ENCODE measurements at places on chromosomes 5 and 9.

- no peak for DNase-seq
Measured at GRCh38 chr5:80491296-80491695, 3.4 kb downstream of the FAM151B start.

- no peak for DNase-seq
Measured at GRCh38 chr5:41193456-41194205, 19.7 kb downstream of the C6 start.

GRCh38 chr9:124747065-124747464 lies 24.0 kb downstream of the NR6A1 start:
- no peak for DNase-seq

- no peak for DNase-seq
Measured at GRCh38 chr9:90001747-90002146, 396.9 kb downstream of the GADD45G start.

DNA sequence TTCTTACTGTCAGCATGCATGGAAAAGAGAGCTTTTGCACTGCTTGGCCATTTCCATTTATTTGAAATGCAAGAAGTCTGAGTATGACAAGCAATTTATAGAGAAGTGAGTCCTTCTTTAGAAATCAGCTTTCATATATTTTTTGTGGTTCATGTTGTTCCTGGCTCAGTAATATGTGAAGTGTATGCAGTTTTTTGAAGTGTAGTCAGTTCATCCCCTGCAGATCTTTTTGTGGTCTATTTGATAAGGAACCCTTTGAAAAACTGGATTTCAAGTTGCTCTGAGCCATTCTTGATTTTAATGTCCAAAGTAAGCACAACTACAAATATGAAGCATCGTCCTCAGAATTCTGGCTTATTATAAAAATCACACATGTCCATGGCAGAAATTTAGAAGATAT lies 294.1 kb upstream of the SMC2 start:
- DNase-seq, result no peak

GRCh38 chr9:36559036-36559695 lies 13.5 kb upstream of the MELK start:
- DNase-seq, result no peak

- DNase-seq, result no peak
Measured at GRCh38 chr5:126138281-126138931, 284.8 kb upstream of the GRAMD2B start.

- no peak for DNase-seq
Measured at GRCh38 chr5:14226554-14226953, 83.4 kb downstream of the TRIO start.

GRCh38 chr5:54794135-54794975 lies 191.0 kb downstream of the ESM1 start:
- no peak for DNase-seq

GRCh38 chr5:56270058-56270457 lies 36.9 kb upstream of the ANKRD55 start:
- DNase-seq, result no peak

DNA sequence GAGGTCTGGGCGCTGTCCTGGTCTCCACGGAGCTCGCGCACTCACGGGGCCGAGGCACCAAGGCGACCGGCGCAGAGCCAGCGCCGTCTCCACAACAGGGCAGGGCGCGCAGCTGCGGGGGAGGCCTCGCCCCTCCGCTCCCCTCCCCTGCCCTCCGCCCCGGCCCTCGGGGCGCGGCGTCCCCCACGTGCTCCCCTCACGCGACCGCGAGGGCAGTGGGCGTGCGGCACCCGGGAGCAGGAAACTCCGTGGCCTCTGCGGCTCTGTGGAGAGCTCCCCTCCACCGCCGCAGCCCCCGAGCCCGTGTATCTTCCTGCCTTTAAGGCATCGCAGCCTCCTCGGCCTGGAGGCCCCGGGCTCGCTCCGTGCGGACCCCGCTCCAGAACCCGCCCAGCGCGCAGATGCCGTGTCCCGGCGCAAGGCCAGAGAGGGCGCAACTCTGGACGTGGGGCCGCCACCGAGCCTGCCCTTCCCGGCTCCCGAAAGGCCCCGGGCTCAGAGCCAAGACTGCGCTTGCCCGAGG lies 708 bp upstream of the TUBB4B start:
- DNase-seq, result peak; percentile 52

GRCh38 chr9:126294331-126295081 lies 32.1 kb upstream of the MVB12B start:
- no peak for DNase-seq

Measured in activated gamma-delta T cell treated with anti-CD3 and anti-CD28 coated beads, Interleukin-2, amount 50 U/mL, for 16 hours (primary cell).